ENCODE measurements at places on chromosomes 11 and 22.

- DNase-seq = peak; percentile 27
Observed at GRCh38 chr11:67389477-67389876, 2.3 kb upstream of the RAD9A start.

DNA sequence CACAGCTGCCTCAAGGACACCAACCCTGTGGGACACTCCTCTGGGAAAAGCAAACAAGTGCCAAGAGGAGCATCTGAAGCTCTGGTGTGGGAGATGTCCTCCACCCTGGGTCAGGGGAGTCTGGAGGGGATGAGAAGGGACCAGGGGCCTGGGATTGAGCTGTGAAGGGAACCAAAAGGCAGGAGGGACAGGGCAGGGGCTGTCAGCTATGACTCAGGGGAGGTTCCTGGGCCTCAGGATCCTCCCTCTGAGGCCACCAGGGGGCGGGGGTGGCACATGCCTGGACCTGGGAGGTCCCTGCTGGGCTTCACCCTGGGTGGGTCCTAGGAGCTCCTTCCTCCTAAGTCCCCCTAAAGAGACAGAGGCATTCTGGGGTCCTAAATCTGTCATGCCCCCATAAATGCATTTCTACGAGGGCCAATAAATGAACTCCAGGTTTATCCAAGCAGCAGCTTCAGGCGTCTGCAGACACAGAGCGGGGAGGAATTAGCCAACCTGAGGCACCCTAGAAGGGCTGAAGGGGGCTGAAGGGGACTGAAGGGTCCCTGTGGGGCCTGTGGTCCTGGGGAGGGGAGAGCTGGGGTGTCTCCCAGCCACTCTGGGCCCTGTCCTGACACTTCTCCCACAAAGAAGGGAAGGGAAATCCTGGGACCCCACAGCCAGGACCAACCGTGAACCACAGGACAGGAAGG lies 31.9 kb upstream of the IGLL5 start:
- peak; percentile 11 for DNase-seq

DNA sequence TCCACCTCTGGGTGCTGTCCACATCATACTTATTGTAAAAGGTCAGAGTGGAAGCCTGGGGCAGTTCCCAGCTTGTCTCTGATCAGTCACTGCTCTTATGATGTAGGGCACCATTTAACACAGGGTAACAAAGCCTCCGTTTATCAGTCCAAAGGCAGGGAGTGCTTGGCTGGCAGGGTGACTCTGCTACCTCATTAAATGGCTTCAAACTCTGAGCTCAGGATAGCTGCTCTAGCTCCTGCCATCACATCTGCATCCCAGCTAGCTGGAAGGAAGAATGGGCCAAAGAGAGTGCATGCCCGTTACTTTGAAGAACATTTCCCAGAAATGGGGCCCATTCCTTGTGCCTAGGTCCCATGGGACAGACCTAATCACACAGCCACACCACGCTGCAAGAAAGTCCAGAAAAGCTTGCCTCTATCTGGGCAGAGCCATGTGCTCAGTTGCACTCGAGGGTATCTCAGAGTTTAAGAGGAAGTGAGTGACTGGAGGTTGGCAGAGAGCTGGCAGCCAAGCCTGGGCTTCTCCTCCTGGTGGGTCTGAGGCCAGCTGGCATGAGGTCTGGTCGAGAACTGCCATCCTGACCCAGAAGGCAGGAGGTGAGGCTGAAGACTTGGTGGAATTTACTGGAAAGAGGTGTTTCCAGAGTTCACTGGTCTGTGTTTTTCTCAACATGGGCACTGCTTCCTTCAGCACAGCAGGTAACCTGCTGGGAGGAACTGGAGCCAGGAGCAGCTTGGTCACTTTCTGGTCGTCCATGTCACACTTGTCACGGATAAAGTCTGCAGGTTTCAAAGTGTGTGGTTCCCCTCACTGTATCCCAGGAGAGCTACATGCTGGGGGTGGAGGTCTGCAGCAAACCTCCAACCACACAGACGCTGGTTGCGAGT lies 935.7 kb downstream of the BRD1 start:
- DNase-seq = no peak

- no peak for DNase-seq
Observed at GRCh38 chr22:42632096-42632495, 8.3 kb downstream of the ATP5MGL start.

DNA sequence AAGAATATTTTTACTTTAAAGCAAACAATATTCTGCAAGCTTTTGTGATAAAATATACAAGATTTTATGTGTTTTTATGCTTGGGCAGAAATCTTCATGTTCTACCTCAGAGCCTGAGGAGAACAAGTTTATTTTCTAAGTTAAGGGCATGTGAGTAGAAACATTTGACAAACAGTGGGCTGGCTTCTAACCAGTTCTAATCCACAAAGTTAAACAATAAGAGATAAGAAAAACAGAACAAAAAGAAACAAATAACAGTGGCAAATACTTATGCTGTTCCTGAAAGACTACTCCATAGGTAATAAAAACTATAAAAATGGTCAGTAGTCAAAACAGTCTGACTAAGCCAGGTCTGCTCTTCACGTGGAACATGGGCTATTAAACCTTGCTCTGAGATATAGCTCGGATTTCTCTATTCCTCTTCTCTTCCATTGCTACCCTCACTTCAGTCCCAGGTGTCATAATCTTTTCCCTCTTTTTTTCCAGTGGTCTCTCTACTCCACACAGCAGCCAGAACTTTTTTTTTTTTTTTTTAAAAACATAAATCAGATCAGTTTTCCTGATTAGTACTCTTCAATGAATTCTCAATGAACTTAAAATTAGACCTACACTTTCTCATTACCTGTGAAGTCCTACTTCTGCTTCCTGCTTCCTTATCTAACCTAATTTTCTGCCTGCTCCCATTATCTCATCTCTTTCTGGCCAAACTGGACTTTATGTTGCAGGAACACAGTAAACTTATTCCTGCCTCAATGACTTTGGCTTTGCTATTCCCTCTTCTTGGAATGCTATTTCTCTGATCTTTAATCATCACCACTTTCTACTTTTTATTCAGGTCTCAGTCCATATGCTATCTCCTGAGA lies 671.1 kb upstream of the CCDC90B start:
- no peak for DNase-seq

GRCh38 chr11:80849253-80849652 lies 1408.4 kb upstream of the TENM4 start:
- DNase-seq = peak; percentile 19

DNA sequence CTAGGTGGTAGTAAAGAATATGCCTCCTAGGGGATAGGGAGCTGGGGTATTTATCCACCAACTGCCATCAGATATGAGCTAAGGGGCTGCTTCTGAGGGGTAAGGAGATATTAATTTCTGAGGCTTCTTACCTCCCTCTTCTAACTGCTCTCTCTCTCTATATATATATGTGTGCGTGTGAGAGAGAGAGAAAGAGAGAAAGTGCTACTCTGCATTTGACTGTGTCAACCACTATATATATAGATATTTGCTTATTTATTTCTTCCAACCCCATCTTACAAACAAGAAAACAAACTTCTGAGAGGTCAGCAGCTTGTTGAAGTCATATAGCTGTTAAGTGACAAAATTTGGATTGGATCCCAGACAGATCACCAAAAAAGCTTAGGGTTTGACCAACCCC lies 5.9 kb upstream of the HEPACAM start:
- DNase-seq = no peak

- DNase-seq = no peak
Observed at GRCh38 chr22:27761665-27762064, 39.9 kb downstream of the MN1 start.

GRCh38 chr11:2806351-2807024 lies 79.1 kb downstream of the CDKN1C start:
- DNase-seq = no peak

- no peak for DNase-seq
Observed at GRCh38 chr11:126466236-126467045, 111.0 kb downstream of the ST3GAL4 start.

DNA sequence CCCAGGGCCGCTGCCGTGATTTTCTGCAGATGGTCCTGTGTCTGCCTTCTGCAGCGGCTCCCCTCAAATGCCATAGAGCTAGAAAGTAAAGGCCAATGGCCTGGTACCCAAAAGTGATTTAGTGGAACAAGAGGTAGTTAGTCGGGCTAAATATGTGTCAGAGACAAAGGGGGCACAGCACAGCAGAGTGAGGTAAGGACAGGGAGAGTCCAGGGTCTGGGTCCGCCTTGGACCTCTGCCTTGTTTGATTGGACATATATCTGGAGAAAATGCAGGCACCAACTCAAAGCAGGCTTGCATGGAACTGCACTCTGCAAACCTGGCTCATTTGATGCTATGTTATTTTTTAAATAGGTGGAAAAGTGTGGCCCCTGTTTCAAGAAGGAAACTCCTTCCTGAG lies 249.6 kb upstream of the B3GAT1 start:
- DNase-seq = no peak

- DNase-seq = no peak
Observed at GRCh38 chr11:12174128-12174476, 63.7 kb downstream of the MICAL2 start.

- peak; percentile 64 for DNase-seq
Observed at GRCh38 chr22:34966980-34967565, 98.9 kb upstream of the ISX start.

DNA sequence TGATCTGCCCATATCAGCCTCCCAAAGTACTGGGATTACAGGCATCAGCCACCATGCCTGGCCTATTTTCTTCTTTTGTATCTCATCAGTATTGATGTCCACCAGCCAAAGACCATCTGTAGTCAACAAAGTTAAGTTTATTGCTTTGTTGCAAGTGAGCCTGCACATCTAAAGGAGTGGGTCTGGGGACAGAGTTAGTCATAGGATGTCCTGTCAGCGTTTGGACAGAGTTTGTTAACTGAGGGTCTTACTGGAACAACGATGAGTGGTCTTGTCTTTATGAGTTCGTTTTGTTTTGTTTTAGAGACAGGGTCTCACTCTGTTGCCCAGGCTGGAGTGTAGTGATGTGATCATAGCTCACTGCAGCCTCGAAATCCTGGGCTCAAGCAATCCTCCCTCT lies 40.6 kb upstream of the SEPTIN5 start:
- DNase-seq = no peak

- no peak for DNase-seq
Observed at GRCh38 chr11:121767433-121767832, 314.7 kb upstream of the SORL1-AS1 start.

GRCh38 chr11:75557666-75558494 lies 4.2 kb upstream of the SERPINH1 start:
- peak; percentile 67 for DNase-seq

- no peak for DNase-seq
Observed at GRCh38 chr11:116716621-116717020, 56.2 kb downstream of the BUD13 start.

DNA sequence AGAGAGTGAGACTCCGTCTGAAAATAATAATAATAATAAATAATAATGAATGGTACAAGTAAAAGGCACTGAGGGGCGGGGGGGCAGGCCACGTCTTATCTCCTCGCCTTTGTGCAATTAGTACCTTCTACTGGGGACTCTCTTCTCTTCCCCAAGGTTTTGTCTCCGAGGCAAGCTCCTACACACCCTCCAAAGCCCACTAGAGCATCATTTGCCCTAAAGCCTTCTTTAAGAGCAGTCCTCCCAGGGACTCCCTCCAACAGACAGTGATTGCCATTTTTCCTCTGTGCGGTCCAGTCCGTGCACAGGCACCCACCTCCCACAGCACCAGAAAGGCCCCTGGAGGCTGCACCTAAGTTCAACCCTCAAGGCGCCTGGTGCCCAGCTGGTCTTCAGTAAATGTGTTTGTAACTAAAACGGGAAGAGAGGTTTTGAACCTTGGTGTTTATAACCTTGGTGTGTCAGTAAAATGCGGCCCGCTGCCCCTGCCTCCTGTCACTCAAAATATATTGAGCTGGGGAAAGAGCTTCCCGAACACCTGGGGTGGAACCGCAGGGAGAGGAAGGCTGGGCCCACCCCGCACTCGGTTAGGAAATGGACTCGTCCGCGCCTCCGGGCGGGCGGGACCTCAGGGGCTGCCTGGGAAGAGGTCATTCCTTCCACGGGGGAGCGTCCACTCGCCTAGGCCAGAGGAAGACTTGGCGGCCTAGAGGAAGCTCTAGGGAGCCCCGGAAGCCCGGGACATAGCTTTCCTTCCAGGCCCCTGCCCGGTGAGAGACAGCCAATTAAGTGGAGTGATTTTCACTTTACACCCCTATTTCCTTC lies 4.7 kb upstream of the KDELR3 start:
- DNase-seq = no peak

- DNase-seq = no peak
Observed at GRCh38 chr22:44291265-44291664, 21.5 kb downstream of the SHISAL1 start.

DNA sequence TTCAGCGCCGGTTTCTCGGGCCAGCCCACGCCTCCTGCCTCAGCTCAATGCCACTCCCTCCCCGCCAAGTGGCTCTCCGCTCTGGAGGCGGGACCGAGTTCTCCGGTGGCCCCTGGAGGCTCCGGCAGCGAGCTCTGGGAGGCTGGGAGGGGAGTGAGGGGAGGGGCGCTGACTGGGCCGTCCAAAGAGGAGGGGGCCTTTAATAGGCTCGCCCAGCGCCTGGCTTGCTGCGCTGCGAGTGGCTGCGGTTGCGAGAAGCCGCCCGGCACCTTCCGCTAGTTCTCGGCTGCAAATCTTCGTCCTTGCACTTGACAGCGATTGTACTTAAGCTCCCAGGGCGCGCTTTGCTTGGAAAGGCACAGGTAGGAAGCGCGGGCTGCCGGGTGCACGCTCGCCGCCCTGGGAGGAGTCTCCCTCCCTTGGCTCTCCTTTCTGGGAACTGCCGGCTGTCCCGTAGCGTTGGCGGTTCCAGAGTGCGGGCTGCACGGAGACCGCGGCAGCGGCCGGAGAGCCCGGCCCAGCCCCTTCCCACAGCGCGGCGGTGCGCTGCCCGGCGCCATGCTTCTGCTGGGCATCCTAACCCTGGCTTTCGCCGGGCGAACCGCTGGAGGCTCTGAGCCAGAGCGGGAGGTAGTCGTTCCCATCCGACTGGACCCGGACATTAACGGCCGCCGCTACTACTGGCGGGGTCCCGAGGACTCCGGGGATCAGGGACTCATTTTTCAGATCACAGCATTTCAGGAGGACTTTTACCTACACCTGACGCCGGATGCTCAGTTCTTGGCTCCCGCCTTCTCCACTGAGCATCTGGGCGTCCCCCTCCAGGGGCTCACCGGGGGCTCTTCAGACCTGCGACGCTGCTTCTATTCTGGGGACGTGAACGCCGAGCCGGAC lies at the start of gene ADAMTS15:
Gene ADAMTS15, plus strand, starts transcription at position 230 of the 894 bp plus-strand sequence. Its CDS starts 329 bp downstream, at position 559.
- peak; percentile 91 for DNase-seq

- DNase-seq = no peak
Observed at GRCh38 chr11:67167719-67168118, 48.7 kb downstream of the KDM2A start.

GRCh38 chr11:1299621-1300020 lies 9.8 kb downstream of the TOLLIP start:
- no peak for DNase-seq

DNA sequence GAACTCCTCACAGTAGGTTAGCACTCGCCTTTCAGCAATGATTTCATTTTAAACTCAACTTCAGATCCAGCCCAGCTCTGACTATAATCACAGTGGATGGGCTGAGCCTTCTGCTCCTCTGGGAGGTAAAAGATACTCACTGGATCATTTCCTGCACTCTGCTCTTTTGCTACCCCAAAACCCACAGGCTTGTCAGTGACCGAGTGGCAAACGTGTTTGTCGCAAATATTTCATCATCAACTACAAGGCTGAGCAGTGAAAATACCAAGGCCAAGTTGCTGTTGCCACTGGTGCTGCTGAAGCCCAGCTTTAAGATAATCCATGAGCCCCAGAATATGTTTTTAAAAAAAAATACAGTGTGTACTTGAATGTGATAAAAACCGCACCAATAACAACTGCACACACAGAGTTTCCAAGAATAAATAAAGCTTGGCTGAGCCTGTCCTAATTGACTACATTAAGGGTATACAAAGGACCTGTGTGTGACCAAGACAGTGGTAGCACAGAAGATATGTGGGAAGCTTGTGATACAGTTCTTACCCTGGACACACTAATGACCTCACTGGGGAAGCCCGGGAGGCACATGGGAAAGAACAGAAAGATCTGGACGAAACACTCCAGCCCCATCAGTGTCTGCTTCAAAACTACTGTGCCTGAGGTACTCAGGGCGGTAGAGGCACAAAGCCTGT lies 41.3 kb downstream of the ABTB2 start:
- no peak for DNase-seq
